ENCODE measurements at places on chromosomes 2 and 18. TPM values are rescaled to one million over a fixed set of nuclear protein-coding genes. Genes with fewer than 3 reads are reported as not detected.

APCDD1 gene
- total RNA-seq = 31.3 TPM

DNA sequence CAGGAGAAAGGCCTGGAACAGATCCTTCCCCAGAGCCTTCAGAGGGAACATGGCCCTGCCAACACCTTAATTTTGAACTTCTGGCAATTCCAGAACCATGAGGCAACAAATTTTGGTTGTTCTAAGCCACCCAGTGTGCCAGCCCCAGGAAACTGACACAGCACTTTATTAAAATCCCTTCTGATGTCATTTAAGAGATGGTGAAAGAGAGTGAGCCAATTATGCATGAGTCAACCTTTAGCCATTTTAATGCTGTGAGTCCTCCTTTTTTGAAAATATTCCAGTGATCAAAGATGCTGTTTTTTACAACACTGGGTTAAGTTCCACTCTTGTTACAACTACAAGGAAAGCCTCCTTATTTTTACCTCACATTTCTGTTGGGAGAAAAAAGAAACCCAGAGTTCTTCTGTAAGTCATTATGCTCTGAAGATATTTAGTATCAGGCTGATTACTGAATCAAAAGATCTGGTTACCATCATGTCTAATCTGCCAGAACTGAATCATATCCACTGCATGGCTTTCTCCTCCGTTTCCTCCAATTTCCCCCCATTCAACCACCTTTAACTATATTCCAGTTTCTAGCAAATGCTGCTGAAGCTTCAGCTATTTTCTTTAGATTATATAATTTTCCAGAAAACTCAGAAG is 235.4 kb downstream of the TXNL1 start:
- no peak for DNase-seq

OTOS gene
- not detected for total RNA-seq

- DNase-seq = no peak
Measured at GRCh38 chr18:2958819-2959298, 54.1 kb downstream of the LPIN2 start.

LYPD6B gene
- 9.9 TPM for total RNA-seq

DNA sequence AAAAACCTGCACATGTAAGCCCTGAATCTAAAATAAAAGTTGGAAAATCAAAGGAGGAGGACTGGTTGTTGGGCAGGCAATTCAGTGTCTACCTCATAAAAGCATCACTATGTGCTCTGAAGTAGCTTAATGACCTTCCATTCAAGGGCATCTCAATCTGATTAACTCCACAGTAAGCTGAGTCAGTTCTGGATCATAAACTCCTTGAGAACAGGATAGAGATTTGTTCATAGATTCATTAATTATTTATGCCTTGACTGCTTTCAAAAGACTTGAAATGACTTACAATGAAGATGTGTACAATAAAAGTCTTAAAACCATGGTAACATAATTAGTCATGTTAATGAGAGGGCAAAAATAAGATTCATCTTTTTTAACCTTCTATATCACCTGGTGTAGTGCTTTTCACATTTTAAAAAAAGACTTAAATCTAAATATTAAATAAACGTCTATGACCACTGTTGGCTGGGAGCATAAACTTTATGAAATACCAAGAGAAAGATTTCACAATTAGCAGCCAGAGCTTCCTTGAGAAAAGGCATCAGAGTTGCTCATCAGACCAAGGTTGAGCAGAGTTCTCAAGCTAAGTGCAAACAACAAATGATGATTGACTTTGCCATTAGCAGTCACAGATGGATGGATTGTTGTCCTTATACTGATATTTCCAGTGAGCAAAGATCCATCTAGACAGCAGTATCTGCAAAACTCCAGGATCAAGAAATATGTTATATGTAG is 237.3 kb upstream of the THUMPD2 start:
- no peak for DNase-seq

IL1RL1 gene
- 12.5 TPM for total RNA-seq

- DNase-seq = no peak
Measured at GRCh38 chr18:36459203-36459602, 161.7 kb downstream of the FHOD3 start.

DNA sequence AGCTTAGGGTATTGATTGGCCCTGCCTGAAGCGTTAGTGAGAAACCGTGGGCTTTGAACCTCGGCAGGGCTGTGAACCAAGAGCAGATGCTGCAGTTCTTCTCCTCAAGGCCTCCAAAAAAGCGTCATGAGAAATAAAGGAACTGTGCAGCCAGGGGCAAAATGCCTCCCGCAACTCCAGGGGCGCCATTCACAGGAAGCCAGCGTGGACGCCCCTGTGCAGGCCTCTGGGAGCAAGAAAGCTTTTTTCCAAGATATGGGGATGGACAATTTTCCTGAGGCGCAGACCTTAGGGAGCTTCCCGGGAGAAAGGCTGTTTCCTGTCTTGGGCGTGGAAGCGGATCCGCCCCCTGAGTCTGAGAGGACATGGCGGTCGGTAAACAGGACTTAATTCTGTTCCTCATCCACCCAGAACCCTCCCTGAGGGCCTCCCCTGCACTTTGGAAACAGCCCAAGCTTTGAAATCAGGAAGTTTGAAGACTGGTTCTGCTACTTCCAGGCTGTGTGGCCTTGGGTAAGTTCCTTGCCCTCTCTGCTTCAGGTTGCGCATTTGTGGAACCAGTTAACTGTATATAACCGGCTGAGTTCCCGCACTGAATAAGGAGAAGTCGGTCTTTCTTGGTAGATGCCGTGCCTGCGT is 29.6 kb upstream of the CABLES1 start:
- DNase-seq = no peak

CXCR2 gene
- not detected for total RNA-seq

- no peak for DNase-seq
Measured at GRCh38 chr2:54424555-54425163, 31.5 kb upstream of the SPTBN1 start.

DNA sequence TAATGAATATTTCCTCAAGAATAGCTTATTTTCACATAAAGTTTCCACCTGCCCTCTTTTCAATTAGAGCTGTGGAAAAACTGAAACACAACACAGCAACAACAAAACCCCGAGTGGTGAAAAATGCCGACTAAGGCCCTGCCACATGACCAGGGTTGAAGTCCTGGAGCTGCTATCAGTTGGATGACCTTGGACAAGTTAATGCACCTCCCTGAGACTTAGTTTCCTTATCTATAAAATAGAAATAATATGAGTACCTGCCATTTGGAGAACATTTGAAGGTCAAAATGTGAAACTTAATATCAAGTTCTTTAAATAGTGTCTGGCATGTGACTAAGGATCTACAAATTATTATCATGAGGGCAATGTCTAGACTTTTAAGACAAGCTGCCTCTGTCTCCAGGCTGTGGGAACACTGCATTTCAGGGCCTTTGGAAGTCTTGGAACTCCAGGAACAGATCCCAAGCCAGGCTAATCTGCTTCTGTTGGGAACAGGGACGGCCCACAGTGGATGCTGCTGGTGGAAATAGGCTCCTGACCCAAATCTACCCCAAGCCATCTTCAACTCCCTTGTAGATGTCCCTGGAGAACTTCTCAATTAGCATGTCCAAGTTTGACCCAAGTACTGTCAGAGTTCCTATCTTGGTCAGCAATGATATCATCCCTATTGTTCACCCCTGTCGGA is 42.0 kb upstream of the TRIB2 start:
- no peak for DNase-seq

DNA sequence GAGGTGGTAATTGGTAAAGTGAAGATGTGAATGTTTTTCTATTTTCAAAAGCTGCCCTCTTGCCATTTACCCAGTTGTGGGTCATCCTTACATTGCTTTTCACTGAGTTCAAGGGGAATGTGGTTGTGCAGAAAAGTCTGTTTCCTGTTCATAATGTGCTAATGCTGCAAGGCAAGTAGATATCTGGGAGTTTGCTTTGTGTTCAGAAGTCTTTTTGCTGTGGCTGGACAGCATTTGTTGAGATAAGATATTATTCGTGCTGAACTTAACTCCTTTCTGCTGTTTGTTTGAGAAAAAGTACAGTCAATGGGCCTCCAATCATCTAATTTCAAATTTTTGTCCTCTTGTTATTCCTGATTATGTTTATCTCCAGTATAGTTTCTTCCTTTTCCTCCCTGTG is 263.2 kb downstream of the LTBP1 start:
- no peak for DNase-seq

- no peak for DNase-seq
Measured at GRCh38 chr2:120720746-120721375, 14.8 kb upstream of the GLI2 start.

DNA sequence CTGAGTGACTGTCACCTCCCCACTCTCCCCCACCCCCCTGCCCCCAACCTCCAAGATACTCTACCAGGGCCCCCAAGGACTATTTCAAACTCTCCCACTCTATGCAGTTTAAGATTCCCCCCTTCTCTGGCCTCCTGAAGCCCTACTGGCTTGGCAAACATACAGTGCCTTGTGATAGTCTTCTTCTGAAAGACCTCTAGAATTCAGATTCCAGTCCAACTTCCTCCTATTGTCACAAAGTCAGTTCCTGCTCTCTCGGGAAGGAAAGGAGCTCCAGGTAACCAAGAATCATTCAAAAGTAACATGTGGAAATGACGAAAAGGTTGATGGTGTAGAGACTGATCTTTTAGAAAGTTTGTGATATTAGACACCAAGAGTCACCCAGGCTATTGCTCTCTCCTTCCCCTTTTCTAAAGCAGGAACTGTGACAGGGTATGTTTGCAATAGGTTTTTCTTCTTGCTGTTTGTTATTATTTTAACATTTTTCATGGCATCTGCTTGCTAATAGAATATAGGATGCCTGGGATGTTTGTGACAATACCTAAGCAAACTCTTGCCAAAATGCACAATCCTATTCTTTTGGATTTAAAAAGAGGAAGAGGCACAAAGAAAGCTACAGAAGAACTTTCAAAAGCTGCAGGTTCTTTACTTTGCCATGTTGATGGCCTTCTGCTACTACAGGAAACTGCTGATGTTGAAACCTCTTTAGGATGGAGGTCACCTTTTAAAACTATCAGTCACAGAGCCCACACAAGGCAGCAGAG is 93.5 kb upstream of the MGAT4A start:
- DNase-seq = no peak

Data from body of pancreas (tissue), 4 donors.